Cerebellar nuclear complex (tissue), 1 donor: ENCODE measurements at places on chromosomes 13 and 19.

DNA sequence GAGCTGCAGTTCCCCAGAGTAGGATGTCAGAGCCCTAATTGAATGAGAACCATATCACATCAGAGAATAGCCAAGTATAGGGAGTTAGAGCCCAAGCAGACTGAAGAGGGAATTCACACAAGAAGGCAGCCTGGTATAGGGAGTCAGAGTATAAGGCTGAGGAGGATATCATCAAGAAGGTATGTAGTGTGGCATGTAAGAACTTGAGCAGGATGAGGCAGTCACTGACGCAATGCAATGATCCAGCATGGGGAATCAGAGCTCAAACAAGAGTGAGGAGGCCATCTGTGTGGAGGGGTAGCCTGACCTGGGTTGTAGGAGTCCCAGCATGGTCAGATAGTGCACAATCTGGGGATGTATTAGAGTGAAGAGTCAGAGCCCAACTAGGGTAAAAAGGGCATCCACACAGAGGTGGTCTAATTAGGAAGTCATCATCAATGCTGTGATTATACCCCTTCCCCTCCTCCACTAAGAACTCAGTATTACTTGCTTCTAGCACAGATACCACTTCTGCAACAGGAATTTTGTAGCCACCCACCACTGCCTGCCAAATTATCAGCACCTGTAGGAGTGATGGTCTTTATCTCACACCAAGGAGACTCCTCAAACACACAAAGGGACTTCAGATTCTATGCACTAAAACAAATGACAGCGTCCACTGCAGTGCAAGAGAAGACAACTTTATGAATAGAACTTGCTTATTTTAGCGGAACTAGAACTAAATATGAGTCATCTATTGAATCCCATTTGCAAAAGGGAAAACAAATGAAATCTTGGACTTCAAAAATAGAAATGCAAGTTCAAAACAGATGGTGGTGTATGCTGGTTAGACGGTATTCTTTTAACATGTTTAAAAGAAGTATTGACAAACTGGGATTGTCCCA, 107.2 kb downstream of the FNDC3A start:
- no peak for DNase-seq

DNA sequence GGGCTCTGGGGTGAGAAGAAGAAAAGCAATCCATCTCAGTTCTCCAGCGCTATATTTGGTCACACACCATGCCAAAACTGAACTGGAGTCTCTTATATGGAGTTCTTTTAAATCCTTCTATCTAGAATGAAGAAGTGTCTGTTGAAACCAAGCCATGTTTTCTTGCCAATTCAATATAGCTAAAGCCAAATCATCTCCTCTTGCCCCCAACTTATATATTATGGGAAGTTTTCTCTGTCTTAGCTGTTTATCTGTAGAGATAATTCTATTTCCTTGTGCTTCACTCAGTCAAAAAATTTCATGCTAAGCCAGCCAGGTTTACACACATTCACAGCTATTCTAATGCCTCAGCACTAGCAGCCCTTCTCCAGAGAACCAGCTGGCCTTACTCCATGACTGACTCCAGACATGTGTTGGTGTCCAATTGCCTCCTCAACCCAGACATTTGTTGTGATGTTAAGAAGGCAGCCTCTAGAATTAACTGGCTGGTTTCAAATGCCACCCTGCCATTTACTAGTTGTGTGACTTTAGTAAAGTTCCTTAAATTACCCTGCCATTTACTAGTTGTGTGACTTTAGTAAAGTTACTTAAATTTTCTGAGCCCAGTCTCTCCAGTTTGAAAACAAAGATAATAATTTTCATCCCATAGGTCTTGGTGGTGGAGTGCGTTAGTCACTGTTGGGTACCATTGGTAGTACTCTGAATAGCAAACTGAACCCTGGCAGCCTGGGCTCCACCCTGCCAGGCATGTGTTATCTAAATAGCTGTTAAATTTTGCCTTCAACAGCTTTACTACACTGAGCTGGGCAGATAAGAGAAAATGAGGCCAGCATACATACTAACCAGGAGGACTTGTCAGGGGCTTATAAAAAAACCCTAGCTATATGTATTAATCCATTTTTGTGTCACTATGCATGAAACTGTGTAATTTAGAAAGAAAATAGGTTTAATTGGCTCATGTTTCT, 525.1 kb downstream of the LMO7 start:
- no peak for DNase-seq

DNA sequence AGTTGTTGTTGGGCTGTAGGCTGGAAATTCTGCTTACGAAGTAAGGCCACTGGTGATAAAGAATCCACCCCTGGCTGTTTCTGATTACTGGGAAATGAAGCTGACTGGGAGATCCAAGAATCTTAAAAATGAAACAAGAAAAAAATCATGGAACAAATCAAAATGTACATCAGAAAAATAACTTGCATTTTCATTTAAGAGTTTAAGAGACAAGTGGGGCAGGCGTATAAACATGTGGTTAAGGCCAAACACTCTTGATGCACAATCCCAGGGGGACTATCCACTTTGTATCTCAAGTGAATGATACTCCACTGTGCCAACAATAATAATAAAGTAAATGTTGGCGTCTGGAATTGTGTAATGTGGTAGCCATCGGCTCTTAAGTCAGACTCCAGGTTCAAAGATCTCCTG, 24.6 kb downstream of the ZMYM5 start:
- no peak for DNase-seq

- no peak for DNase-seq
Observed at GRCh38 chr19:39032063-39032918, at the start of gene FBXO27. FBXO27 (minus strand) TSS chr19:39032549; CDS start chr19:39032227, 322 bp downstream.

DNA sequence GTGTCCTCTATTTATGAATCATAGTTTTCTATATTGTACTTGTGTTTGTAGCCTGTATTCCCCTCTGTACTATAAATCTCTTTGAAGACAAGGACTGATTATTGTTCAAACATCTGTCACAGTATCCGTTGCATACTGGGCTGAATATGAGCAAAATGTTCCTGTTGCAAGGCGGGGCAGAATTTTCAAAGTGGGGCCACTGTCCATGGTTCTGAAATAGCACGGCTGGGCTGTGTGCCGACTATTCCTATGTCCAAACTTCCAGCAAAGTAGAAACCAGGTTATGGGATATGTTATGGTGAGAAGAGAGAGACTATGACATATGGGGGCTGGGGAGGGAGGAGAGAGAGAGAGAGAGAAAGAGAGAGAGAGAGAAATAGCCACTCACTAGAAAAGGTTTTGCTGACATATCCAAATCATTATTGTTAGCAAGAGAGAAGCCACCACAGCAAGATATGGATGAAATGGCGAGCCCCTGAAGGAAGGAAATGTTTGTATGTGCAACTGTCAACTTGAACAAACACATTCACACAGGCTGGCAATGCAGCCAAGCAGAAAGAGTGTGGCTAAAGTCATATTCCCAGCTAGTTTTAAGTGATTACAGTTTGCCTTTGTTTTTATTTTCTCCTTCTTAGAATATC, 107.0 kb upstream of the GPR12 start:
- no peak for DNase-seq

GRCh38 chr13:98496479-98496791, 80.5 kb downstream of the STK24 start:
- no peak for DNase-seq

- DNase-seq: no peak
Observed at GRCh38 chr13:39401756-39402155, 201.2 kb downstream of the LHFPL6 start.

- DNase-seq: no peak
Observed at GRCh38 chr13:46896341-46897137, at the start of gene HTR2A. HTR2A (minus strand) TSS chr13:46897053; CDS start chr13:46895906, 1,147 bp downstream.

DNA sequence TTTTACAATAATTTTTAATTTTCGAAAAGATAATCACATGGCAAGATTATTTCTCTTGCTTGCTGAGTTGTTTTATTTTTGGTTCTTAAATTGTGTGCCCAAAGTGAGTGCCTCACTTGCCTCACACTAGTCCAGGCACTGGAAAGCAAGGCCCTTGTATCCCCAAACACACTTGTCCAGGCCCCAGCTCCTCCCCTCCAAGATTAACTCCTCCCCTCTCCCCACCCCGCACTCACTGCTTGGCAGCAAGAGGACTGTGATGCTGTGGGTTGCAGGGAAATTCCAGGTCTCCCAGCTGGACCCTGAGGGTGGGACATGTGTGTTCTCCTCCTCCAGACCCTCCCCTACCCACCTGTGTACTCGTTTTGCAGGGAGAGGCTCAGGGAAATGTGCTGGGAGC, 3.9 kb downstream of the SIGLEC12 start:
- no peak for DNase-seq

DNA sequence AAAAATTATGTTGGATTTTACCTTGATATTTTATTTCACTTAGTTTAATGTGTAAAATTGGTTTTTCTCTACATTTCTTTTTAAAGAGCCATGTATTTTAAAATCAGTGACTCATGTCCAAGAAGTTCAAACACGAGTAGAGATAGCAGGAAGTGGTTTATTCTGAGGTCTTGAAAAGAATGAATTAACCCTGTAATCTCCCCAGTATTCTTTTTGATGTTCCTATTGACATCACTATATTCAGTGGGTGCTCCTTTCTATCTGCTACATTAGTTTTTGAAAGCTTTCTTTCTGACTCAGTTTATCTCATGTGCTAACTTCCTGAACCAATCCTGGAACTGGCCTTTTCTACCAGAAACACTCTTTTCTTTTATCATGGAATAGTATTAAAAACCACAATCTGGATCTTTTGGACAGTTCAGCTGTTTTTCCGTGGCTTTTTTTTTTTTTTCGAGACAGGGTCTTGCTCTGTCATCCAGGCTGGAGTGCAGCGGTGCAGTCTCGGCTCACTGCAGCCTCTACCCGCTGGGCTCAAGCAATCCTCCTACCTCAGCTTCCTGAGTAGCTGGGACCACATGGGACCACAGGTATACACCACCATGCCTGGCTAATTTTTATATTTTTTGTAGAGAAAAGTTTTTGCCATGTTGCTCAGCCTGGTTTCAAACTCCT, 114.9 kb downstream of the PCCA start:
- DNase-seq: no peak

DNA sequence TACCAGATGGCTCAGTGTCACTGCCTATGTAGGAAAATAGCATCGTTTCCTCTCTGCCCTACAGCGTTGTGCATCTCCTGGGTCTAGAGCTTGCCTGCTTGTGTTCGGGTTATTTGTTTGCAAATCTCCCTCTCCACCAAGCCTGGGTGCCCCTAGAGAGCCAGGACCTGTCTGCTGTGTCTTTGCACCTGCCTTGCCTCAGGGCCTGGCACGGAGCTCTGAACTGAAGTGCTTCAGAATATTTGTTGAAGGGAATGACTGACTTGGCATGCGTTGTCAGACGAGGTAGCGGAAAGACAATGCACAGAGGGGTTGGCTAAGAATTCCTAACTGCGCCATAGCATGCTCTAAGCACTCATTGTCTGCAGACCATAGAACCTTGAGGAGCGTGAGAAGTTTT, 263.4 kb downstream of the FGF9 start:
- no peak for DNase-seq

- no peak for DNase-seq
Observed at GRCh38 chr19:9178901-9179300, at the start of gene OR7D2. OR7D2 (plus strand) TSS chr19:9178979; CDS start chr19:9185782, 6,803 bp downstream.

DNA sequence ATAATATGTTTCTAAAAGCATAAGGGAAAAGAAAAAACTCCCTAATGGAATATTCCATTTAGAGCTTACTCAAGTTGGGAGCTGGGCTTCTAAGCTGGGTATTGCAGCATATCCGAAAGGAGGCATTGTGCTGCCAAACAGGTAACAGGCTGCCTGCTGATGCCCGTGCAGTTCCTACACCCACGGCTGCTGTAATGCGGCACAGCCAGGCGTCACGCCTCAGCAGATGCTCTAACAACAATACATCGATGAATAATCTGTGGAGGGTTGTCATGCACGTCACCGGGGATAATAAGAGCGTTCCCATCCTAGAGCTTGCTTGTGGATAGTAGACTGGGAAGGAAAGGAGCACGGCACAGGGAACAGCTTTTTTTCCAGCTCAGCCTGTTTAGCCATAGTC, 1582.1 kb upstream of the SLC10A2 start:
- DNase-seq: no peak

DNA sequence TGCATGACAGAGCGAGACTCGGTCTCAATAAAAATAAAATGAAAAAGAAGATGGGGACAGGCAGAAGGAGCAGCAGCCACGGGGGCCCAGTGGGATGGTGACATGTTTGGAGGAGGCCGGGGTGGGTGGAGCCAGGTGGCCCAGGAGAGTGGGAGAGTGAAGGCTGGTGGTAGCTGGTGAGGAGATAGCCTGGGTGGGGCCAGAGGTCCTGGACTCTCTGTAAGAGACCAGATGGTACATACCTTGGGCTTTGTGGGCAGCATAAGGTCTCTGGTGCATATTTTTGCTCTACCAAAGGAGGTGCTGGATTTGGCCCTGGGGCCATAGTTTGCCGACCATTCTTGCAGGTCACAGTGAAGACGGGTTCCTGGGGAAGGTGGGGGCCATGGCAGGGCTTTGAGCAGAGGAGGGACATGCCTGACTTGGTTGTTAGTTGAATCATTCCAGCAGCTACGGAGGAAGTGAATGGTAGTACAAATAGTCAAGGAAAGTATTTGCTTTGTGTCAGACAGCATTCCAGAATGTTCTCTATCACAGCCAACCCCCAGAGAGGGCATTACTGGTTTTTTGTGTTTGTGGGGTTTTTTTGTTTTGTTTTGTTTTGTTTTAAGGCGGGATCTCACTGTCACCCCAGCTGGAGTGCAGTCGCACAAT, 69.1 kb downstream of the ARHGEF18 start:
- no peak for DNase-seq

DNA sequence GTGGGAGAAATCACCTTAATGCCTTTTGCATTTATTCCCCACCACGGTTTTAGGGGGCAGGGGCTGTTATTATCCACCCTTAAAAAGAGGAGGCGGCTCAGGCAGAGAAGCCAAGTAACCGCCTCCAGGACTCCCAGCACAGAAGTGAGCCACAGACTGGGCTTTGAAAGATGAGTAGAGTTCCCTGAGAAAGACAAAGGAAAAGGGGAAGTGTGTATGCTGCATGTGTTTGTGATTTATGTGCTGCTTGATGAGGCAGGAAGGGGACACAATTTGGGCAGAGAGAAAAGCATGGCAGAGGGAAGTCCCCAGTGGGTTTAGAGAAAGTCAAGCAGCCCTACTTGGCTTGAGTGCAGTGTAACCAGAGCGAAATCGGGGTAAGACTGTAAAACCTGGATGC, 85.0 kb downstream of the DOCK9 start:
- DNase-seq: no peak

DNA sequence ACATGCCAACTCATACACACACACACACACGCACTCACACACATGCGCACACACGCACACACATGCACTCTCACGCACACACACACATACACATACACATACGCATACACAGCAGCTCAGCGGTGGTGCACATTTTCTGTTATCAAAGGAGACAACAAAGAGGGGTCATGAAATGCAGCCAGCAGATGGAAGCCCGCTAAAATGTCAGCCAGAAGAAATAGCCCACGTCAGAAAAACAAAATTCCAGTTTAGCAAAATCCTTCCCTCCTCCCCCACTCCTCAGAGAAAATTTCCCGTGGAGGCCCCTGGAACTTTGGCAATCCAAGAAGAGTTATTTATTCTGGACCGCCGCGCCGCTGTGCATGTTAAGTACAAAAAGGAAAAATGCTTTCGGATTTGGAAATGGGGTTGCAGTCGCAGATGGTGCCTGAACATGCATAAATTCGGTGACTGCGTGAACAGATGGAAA, 114.6 kb upstream of the VSTM2B start:
- DNase-seq: peak; percentile 16

GRCh38 chr13:23558675-23559536, 11.3 kb upstream of the TNFRSF19 start:
- no peak for DNase-seq
